ENCODE measurements at places on chromosomes 5 and 9.

DNA sequence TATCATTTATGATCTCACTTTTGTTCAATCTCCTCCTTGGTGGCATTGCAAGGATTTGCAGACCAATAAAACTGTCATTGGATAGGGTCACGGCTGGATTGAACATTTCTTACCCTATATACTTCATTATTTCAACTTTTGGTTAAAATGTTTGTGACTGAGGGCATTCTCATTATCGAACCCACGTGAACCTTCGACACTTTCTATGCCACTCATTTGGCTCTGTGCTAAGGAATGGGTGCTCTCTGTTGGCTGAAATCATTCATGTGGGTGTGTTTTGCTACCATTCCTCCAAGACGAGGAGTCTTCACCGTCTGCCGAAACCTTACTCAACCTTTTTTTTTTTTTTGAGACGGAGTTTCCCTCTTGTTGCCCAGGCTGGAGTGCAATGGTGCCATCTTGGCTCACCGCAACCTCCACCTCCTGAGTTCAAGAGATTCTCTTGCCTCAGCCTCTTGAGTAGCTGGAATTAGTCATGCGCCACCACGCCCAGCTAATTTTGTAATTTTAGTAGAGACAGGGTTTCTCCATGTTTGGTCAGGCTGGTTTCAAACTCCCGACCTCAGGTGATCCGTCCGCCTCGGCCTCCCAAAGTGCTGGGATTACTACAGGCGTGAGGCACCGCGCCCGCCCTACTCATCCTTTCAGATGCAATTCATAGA is 62.5 kb downstream of the CSNK1A1 start:
- no peak for DNase-seq

DNA sequence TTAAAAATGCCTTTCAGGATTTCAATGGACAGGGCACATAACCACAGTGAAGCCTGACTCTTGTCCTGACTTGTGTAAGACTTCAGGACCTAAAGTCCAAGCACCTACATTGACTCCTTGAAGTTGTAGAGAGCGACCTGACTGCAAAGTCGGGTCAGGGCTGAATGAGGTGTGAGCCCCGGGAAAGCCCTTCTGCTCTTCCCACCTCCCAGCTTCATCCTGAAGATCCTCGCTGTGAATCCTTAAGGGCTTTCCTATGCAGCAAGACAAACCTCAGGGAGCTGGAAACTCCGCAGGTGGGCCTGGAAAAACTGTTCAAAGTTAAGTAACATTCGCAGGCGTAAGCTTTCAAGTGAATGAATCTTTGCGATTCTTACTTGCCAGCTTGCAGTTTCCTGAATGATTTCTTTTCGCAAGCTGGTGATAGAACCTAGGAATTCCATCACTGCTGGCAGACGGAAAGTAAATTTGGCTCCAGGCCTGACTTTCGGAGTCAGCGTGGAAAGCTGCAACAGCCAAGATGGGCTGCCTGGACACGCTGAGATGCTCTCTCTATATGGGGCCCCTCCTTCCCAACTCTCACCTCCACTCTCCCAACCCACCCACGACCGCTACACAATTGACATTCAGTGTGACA is 10.9 kb downstream of the SEMA5A start:
- DNase-seq = no peak

GRCh38 chr5:54832858-54833257 is 152.5 kb downstream of the ESM1 start:
- no peak for DNase-seq

DNA sequence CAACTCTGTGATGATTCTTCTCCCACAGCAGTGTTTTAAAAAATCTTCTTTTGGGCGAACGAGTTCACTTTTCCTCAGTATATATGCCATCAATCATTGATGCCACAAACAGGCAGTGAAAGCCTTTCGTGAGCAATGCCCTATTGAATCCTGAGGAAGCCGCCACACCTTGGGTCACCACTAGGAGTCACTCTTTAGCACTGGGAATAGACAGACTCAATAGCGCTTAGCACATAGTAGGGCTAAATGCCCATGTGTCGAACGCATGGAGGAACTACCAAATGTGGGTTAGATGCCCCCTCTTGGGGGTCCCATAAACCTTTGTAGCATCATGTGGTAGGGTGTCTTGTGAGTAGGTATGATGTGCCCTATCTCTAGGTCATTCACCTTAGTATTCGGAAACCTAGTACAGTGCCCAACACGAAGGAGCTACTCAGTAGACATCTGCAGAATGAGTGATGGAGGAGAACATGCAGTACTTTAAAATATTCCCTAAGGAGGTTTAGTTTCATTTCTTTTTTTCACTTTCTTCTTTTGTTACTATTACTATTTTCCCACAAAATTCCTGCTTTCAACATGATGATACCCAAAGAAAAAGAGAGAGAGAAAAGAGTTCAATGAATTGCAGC is 603.7 kb downstream of the BNC2 start:
- DNase-seq = no peak

DNA sequence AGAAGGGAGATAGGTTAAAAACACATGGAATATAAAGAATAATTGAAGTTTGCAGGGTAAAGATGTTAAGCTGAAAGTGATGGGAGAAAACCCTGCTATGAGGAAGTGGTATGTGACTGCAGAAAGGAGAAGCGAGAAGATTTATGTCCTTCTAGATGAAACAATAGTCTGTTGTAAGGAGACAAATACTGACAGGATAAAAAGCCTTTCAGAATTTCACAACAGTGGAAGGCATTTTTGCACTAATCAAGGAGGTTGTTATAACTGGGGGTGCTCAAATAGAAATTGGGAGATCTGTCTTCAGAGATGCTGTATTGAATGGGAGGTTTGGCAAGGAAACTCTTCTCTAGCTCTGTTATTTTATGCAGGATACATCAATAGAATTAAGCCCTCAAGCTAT is 69.6 kb downstream of the NMUR2 start:
- no peak for DNase-seq

GRCh38 chr5:95887977-95888376 is 65.5 kb upstream of the GLRX start:
- DNase-seq = no peak

GRCh38 chr9:19985081-19985480 is 196.2 kb upstream of the SLC24A2 start:
- no peak for DNase-seq

GRCh38 chr9:106883030-106883429 is 20.1 kb downstream of the ZNF462 start:
- DNase-seq = no peak

DNA sequence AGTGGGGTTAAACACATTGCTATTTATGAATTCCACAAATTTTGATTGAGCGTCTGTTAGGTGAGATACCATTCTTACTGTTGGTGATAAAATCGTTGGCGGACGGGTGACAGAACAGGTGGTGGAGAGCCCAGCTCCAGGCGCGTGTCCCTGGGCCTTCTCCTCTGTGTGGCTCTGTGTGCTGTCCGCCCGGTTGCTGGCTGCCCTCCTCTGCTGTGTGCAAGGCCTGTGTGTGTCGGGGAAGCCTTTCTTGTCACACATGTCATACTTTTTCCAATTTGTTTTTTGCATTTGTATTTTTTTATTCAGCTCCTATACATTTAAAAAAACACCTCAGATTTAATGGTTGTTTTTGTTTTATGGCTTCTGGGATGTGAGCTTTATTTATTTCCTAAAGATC is 33.9 kb downstream of the TENT4A start:
- no peak for DNase-seq

DNA sequence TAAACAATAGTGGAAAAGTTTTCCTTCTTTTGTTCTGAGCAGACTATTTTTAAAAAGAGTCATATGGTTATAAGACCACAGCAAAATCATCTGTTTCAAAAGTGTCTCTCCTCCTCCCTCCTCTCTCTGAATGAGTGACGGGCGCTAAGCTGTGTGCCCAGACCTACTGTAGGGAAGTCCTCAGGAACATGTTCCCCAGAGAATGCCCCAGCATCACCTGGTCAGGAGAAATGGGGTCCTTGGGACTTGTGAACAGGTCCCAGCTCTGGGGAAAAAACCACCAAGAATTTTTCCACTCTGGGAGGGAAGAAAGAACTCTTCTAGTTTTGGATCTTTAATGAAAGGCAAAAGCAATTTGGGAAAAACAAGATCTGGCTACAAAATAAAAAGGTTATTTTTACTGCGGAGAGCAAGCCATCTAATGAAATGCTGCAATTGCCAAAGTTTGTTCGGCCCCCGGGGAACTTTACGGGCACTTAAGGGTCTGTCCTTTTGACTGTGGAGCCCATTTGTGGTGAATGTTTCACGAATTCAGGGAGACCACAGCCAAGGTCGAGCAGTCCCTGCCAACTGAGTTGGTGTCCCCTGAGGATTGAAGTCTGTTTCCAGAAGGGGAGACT is 25.9 kb downstream of the BOD1 start:
- DNase-seq = no peak

DNA sequence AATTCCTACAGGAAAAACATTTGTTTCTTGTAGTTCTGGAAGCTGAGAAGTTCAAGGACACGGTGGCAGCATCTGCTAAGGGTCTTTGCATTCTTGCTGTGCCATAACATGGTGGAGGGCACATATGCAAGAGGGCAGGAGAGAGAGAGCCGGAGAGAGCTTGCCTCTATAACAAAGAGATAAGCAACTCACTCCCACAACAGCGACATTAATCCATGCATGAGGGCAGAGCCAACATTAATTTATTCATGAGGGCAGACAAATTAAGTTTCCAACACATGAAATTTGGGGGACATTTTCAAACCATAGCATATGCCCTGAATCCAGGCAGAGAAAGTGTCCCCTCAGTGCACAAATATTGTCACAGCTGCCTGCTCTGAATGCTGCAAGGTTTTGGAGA is 4.4 kb upstream of the GTF3C5 start:
- no peak for DNase-seq

DNA sequence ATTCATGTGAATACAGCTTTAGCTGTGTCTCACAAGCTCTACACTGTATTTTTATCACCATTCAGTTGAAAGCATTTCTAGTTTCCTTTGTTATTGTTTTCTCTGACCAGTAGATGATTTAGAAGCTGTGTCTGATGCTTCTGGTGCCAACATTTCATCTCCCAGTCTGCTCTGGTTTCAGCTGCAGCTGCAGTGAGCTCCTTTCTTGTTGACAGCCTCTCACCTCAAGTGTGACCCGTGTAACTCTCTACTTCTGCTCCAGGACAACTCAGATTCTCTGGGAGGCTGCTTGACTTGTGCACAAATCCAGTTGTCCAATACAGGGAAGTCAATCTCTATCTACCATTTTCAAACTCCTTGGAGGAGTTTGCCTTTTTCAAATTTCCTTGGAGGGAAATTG is 504.8 kb downstream of the DIRAS2 start:
- DNase-seq = no peak
